ENCODE measurements at places on chromosomes 5 and 9. TPM values are rescaled to one million over a fixed set of nuclear protein-coding genes. Genes with fewer than 3 reads are reported as not detected.

The RAD17 gene
- total RNA-seq: 19.7 TPM

The PPP2R2B gene
- 0.18 TPM for total RNA-seq

The RAD1 gene
- total RNA-seq: 16.1 TPM

The SLC6A19 gene
- total RNA-seq: not detected

The EIF4E1B gene
- total RNA-seq: not detected

The QRFP gene
- not detected for total RNA-seq

The SOX30 gene
- not detected for total RNA-seq

The PDZD2 gene
- under 0.01 TPM for total RNA-seq

The LCN15 gene
- total RNA-seq: not detected

The TMOD1 gene
- not detected for total RNA-seq

The C5orf34 gene
- total RNA-seq: 4.2 TPM

The CLTA gene
- total RNA-seq: 245 TPM

Data from smooth muscle cell of the umbilical artery (primary cell).